ENCODE measurements at places on chromosomes 7 and 10. TPM values are rescaled to one million over a fixed set of nuclear protein-coding genes. Genes with fewer than 3 reads are reported as not detected.

Gene FAM24B
- 18.8 TPM for total RNA-seq

Gene STAMBPL1
- total RNA-seq = 15.0 TPM

Gene MEOX2
- total RNA-seq = not detected

Gene PKD2L1
- not detected for total RNA-seq

Gene DOCK4
- total RNA-seq = 155 TPM

Gene PRKG1
- total RNA-seq = 27.2 TPM

Gene TRIM73
- total RNA-seq = 11.0 TPM

Gene MYOZ1
- not detected for total RNA-seq

Gene MACC1
- total RNA-seq = under 0.01 TPM

Gene TBXAS1
- 1.9 TPM for total RNA-seq

Gene TMEM176A
- not detected for total RNA-seq

Gene CDHR1
- total RNA-seq = 5.3 TPM

Gene INMT
- not detected for total RNA-seq

Gene GSTO2
- total RNA-seq = 4.4 TPM

Gene TBATA
- total RNA-seq = not detected

Gene AUTS2
- 383 TPM for total RNA-seq

Gene TAS2R4
- 16.6 TPM for total RNA-seq

Gene KLF14
- total RNA-seq = not detected

Gene TDRD1
- total RNA-seq = under 0.01 TPM

Gene GPR85
- 156 TPM for total RNA-seq

Measured in parietal lobe (tissue), 2 donors.